ENCODE measurements at places on chromosomes 13 and 19. TPM values are rescaled to one million over a fixed set of nuclear protein-coding genes. Genes with fewer than 3 reads are reported as not detected.

CEACAM7 gene
- not detected for total RNA-seq

ATP4B gene
- total RNA-seq: not detected

NLRP11 gene
- total RNA-seq: not detected

TTC9B gene
- not detected for total RNA-seq

CALR3 gene
- total RNA-seq: not detected

THAP8 gene
- 0.47 TPM for total RNA-seq

FUZ gene
- total RNA-seq: 18.0 TPM

MZT1 gene
- 24.8 TPM for total RNA-seq

TUBB4A gene
- 3.2 TPM for total RNA-seq

POLRMT gene
- total RNA-seq: 104 TPM

ZGLP1 gene
- 7.3 TPM for total RNA-seq

SIGLECL1 gene
- total RNA-seq: not detected

NBEA gene
- total RNA-seq: 0.12 TPM

ERFL gene
- 0.67 TPM for total RNA-seq

CDK8 gene
- total RNA-seq: 17.0 TPM

NKG7 gene
- 2,045 TPM for total RNA-seq

GAPDHS gene
- total RNA-seq: not detected

COL4A2 gene
- total RNA-seq: not detected

SYT5 gene
- total RNA-seq: not detected

WTIP gene
- 1.2 TPM for total RNA-seq

Data from natural killer cell treated with Interleukin-12 subunit alpha and Interleukin-12 subunit beta and Interleukin-15 and Interleukin-18, amount 100 ng/mL, for 72 hours (primary cell).